ENCODE measurements at places on chromosomes 16 and 17. TPM values are rescaled to one million over a fixed set of nuclear protein-coding genes. Genes with fewer than 3 reads are reported as not detected.

DNA sequence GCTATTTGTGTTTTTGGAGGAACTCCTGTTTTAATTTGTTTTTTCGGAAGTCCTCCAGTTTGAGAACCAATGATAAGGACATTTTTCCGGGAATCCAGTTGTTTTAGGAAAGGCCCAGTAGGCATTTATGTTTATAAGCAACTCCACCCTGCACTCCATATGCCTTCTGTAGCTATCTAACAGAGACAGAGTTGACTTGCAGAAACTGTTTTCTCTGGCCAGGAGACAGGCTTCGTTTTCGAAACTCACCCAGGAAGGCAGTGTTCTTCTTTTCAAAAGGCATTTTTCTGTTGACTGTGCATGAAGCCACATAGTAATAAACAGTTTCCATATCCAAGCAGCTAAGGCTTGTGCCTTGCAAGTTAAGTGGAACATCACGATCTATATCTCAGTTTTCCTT, 587.1 kb downstream of the WWOX start:
- no peak for DNase-seq

DNA sequence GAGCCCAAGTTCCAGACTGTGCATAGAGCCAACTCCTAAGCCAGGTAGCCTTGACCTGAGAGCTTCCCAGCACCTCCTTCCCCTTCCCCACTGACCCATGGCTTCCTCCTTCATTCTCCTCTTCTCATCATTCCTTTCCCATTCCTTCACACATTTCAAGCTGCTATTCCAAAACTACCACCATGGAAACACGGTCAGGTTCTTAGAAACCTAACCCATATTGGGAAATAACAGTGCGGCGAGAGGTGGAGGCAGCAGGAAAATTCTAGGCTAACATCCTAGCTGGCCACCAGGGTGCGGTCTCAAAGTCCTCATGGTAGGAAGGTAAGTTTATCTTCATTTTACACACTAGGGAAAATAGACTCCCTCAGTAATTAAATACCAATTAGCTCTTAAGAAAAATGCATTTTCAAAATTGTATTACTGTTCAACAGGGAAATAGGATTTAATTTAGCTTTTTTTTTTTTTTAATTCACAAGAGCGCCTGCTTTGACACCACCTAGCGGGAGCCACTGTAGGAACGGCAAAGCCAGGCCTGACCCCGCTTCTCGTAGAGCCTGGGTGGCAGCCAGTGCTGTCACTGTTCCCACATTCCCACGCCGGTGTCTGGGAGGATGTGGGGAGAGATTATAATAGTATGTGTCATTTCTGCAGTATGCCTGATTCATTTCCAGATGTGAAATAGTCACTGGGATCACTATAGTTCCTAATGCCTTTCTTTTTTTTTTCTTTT, 14.0 kb upstream of the SPHK1 start:
- peak; percentile 41 for DNase-seq

DNA sequence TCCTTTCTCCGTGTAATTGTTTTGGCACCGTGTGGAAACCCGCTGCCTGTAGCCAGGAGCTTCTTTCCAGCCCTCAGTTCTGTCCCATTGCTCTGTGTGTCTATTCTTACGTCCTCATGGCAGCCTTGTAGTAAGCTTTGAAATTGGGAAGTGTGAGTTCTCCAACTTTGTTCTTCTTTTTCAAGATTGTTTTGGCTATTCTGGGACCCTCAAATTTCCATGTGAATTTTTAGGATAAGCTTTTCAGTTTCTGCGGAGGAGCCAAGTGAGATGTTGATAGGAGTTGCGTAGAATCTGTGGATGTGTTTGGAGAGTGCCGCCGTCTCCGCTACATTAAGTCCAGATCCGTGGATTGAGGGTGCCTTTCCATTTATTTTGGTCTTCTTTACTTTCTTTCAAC, 15.2 kb downstream of the CHMP6 start:
- DNase-seq = no peak

GRCh38 chr16:55842369-55843104, 9.6 kb upstream of the CES1 start:
- DNase-seq = no peak

DNA sequence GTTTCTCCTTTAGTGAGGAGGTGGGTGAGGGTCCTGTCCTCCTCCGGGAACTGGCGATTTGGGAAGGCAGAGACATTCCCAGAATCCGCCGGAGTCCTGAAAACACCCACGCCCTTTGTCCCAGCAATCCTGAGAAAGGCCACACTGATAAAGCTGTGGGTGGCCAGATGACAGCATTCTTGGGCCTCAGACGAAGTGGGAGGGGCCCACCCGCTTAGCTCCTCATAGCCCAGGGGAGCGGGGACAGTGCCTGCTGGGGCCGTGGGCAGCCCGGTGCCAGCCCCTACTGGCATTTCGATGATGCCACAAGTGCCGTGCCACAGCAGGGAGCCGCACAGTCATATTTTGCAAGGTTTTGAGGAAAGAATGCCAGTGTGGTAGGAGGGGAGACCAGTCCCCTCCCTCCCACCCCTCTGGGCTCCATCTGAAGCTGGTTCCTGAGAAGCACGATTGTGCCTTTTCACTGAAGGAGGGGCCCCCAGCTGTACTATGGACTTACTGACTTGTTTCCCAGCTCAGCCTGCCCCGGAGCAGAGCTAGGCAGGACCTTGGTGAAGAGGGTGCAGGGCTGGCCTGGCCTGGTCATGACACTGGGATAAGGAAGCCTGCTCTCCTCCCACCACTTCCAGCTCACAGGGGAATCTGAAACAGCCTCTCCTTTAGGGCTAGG, 20.9 kb upstream of the MPRIP start:
- DNase-seq = peak; percentile 32

DNA sequence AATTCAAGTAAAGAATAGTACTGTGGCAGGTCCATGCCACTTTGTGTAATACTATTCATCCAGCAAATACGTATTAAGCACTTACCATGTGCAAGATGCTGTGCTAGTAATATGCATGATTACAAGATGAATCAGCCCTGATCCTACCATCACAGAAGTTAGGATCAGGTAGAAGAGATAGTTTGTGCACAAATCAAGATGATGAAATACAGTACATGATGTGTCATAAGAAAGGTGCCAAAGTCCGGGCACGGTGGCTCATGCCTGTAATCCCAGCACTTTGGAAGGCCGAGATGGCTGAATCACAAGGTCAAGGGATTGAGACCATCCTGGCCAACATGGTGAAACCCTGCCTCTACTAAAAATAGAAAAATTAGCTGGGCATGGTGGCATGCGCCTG, 10.9 kb downstream of the COG4 start:
- no peak for DNase-seq

GRCh38 chr17:72119077-72119872, 1.5 kb upstream of the SOX9 start:
- DNase-seq = no peak

DNA sequence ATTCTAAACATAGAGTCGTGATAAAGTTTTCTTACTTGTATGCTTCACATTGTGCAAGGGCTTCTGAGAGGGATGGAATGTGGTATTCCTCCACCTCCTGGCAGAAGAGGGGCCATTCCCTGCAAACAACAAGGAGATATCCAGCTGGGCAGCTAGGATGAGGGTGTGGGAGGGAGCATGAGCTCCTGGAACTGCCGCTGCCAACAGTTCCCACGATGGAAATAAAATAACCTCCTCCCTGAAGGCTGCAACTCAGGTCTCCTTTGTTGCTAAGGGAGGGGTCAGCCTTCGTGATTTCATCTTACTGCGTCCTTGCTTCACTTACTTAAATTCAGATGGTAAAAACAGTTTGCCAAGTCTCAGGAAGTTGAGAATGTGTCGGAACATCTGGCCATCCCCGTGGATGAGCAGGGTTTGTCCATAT, 15.6 kb downstream of the PLEKHG4 start:
- no peak for DNase-seq

DNA sequence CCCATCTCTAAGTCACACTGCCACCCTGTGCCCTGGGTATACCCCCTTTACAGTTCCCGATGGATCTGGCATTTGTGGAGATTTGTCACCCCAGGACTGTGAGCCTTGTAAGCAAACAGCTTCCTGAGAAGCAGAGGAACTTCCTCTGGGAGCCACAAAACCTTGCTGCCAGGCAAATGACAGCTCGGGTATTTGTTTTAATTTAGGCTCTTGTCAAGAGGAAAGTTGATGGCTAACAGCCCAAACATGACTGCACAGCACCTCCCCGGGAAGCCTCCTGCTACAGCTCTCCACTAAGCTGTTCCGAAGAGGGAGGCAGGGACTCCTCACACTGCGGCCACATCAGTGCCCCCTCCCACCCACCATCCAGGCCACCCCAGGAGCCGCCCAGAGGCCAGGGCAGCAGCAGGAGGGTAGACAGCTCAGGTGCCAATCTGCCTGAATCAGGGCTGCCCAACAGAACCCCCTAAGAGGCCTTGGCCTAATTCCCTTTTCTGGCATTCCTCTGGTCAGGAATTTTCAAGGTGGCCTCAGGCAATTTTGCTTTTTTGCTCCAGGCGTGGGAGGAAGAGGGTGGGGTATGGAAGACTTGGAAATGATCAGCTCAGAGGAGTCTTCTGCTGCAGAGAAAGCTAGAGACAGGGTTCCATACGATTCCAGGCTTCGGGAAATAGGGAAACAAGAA, 2.6 kb downstream of the ABR start:
- DNase-seq = no peak

DNA sequence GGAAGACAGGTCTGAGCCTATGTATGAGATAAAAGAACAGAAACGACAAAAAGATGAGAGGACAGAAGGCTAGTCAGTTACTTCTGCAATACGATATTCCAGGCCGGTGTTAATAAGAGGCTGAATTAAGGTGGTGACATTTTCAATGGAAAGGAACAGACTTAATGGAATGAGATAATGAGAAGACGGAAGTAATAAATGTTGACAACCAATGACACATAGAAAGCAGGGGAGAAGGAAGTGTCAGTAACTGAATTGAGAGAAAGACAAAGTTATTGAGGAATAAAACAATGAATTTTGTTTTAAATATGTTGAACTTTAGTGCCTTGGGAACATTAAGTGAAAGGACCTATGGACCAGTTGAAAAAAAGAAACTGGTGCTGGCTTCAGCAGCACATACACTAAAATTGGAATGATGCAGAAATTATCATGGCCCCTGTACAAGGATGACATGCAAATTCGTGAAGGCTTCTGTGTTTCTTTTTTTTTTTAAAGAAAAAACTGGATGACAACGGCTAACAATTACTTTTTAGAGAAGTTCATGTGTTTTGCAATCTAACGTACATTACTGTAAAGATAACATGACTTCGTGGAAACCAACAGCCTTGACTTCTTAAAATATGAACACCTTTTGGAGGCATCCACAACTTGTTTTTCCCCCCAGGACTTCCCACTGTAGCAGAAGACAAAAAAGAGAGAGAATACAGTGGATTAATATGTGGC, 18.5 kb upstream of the CPD start:
- DNase-seq = no peak

DNA sequence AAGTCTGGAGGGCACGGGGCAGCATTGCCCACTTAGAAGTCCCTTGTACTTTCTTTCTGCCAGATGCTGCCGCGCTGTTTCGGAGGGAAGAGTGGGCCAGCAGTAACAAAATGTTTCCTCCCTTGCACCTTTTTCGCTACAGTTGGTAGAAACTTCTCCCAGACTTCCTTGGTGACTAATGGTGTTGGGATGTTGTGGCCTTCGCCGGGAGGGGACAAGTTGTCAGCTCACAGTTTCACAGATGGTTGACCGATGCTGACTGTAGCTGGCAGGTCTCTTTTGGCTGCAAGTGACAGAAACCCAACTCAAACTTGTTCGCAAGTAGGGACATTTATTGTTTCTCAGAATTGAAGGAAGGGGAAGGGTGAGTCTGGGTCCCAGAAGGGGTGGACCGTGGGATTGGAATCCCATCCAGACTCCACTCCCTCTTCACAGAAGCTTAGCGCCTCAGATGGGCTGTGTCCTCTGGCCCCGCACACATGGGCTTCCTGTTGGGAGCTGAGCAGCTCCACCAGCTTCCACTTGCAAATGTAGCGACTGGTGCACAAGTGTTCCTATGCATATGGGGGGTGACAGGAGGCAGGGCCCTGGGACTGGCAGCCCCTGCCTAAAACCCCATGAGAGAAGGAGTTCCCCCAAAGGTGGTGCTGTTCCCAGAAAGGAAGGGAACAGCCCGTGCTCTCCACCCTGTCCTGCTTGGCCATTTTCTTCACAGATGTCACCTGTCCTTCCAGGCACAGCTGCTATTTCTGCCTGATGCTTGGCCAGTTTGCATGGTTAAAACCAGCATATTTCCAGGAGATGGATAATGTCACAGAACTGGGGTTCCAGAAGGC, 30.9 kb upstream of the RPRML start:
- DNase-seq = no peak

DNA sequence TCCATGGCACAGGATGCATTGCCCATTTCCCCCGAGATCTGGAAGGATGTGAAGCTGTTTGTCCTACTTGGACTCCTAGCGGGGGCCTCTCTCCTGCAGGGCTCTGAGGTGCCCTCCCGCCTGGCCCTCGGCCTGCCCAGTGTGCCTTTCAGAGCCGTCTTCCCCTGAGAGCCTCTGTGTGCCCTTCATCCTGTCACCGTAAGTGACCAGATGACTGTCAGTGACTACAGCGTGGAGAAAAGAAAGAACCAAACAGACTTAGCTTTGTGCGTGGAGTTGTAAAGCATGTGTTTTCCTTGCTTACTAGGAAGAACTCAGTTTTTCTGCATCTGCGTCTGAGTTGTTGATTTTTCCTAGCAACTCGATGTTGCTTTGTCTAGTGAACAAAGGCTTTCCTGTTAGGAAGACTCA, 56.1 kb downstream of the BANP start:
- DNase-seq = no peak

- no peak for DNase-seq
These were observed 1570.0 kb upstream of the GOT2 start for GRCh38 chr16:60304066-60304465.

GRCh38 chr17:19502517-19502916, 31.1 kb upstream of the SLC47A1 start:
- DNase-seq = no peak

DNA sequence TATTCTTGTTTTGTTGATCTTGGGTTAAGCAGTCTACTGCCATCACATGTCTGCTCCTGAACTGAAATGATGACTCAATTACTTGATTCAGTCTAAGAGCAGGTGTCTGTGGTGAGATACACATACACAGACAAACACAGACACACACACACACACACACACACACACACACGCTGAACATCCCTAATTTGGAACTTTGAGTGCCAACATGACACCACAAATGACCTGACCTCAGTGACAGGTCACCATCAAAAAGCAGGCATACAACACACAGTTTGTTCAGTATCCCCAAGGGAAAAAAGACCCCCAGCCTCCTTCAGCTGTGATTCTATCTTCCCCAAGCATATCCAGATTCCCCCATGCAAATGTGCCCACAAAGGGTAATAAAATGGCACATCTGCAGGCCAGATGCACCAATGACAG, 130.1 kb upstream of the TMEM97 start:
- DNase-seq = no peak

Gene KRTAP4-5
- polyA plus RNA-seq = not detected

Gene C1QTNF8
- polyA plus RNA-seq = not detected

Gene LRRC75A
- polyA plus RNA-seq = 7.1 TPM

Gene SLC25A11
- polyA plus RNA-seq = 46.3 TPM

Gene HAP1
- polyA plus RNA-seq = 0.90 TPM

Gene SCNN1G
- 3.8 TPM for polyA plus RNA-seq

Gene PLCG2
- polyA plus RNA-seq = 8.6 TPM

Gene MYH11
- 80.3 TPM for polyA plus RNA-seq

Gene C16orf86
- 2.7 TPM for polyA plus RNA-seq

Gene WNK4
- polyA plus RNA-seq = 1.8 TPM

Gene SCIMP
- polyA plus RNA-seq = 2.0 TPM

Gene NXPH3
- 1.4 TPM for polyA plus RNA-seq

Gene OR1F1
- not detected for polyA plus RNA-seq
